ENCODE measurements at places on chromosomes 5 and 9. TPM values are rescaled to one million over a fixed set of nuclear protein-coding genes. Genes with fewer than 3 reads are reported as not detected.

SLC6A7 gene
- not detected for total RNA-seq

FAM151B gene
- not detected for total RNA-seq

PTGDS gene
- total RNA-seq: 68.3 TPM

PCDHGA2 gene
- total RNA-seq: 4.9 TPM

IFNA5 gene
- total RNA-seq: 4.0 TPM

BHMT2 gene
- total RNA-seq: 2.9 TPM

SVEP1 gene
- 41.8 TPM for total RNA-seq

LCN15 gene
- not detected for total RNA-seq

PCDHB13 gene
- total RNA-seq: 6.7 TPM

LCN6 gene
- total RNA-seq: 130 TPM

SLC4A9 gene
- not detected for total RNA-seq

TSSK1B gene
- not detected for total RNA-seq

SLC36A3 gene
- not detected for total RNA-seq

LHX6 gene
- 141 TPM for total RNA-seq

DNA sequence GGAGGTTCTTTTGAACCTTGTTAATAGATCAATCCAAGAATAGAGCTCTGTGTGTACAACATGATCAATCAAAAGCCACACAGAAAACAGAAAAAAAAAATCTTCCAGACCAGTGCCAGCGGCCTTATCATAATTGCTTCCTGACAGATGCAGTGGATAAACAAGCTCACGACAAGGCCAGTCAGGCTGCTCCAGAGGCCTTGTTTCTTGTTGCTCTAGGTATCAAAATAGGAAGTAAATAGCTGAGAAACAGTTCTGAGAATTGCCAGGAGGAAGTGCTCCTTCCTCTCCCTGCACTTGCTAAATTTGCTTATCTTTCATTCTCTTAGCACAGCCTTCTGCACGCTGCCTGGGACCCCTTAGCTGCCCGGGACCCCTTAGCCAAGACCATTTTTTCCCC is 199.0 kb upstream of the TARS1 start:
- DNase-seq: no peak

DNA sequence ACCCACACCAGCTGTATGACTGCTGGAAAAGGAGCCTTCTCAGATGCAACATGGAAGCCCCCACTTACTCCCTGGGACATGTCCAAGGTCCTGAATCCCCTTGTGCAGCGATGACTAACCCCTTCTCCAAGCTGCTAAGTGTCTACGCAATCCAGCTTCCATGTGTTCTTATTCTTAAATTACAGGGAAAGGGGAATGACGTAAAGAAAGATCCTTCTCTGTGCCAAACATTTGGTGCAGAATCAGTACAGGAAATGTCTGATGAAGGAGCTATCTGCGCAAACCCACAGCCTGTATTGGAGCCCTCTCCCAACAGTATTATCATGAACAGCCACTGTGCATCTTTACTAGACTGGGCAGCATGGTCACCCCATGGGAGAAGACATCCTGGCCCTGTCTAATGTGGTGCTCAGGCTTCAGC is 183.2 kb downstream of the FRMD3 start:
- DNase-seq: no peak

DNA sequence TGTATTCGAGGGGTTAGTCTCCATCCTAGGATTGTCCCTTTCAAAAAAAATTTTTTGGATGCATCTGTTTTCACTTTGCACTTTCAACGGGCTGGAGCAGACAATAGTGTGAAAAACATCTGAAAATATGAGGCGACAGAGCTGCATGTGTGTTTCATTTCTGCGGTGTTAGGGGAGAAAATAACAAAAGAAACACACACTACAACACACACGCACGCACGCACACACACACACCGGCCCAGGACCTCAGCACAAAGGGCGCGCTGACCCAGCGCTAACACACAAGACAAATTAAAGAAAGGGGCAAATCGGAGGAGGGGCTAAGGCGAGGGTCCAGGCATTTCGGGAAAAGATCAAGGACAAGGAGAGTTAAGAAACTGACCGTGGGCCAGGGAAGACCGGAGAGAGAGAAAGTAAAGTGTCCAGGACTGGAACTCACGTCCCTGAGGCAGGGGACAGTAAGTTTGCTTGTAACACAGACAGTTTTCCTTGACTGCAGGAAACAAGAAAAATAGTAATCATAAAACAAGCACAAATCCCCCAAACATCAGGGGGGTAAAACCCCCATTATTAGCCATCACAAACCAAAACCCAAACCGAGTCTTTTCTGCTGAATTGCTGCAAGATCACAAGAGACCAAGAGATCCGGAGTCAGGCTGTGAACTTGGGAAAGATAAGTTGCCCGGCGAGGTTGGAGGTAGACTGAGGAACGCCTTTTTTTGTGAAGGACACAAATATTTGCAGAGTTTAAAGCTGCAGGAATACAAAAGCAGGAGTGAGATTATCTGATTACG is 302.1 kb downstream of the PARP8 start:
- no peak for DNase-seq

GRCh38 chr5:154603953-154604679 is 126.1 kb upstream of the HAND1 start:
- DNase-seq: no peak

GRCh38 chr5:172453206-172453985 is 929 bp downstream of the SH3PXD2B start:
- DNase-seq: no peak

GRCh38 chr5:112434641-112435040 is 15.6 kb upstream of the EPB41L4A start:
- no peak for DNase-seq

DNA sequence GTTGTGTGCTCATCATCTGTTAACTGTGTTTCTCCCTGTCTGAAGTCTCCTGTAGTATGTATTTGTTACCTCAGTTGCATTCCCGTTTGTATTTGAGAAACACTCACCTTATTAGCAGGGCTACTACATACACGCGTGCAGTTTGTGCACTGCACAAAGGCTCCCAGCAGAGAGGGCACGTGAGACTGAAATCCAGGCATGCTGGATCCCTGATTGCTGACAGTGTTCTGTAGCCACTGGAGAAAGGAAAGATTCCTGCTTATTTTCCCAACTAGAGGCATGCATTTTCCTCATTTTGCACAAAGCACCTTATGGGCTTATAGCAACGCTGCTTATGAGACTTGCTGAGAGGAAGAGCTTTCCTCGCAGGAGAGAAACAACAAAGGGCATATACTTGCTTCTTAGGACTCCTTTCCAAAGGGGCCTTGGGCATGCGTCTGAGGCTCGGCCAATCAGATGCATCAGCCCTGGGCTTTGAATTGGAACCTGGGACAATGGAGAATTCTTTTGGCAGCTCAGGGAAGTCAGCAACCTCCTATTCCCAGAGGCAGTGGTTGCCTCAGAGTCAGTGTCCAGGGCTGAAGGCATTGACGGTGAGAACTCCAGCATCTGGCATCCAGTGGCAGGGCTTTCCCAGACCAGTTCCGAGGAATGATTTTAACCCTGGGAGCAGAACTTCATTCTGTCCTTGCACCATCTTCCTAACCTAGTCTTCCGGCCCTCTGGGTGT is 9.9 kb upstream of the MEGF10 start:
- no peak for DNase-seq

DNA sequence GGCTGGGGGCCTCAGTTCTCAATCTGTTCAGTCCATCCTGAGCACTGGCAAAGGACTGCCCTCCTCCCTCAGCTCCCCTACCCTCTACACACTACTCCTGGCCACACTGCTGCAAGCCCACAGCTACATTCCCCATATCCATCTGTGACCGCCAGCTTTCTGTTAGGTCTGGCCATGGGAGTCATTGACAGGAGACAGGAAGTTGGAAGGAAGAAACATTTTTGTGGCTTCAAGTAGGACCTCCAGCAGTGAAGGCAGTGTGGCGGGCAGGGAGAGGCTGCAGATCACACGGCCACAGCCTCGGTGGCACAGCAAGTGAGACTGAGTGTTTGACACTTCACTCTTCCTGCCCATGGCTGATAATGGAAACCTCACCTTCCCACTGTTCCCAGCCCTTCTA is 55.9 kb downstream of the SECISBP2 start:
- DNase-seq: no peak

DNA sequence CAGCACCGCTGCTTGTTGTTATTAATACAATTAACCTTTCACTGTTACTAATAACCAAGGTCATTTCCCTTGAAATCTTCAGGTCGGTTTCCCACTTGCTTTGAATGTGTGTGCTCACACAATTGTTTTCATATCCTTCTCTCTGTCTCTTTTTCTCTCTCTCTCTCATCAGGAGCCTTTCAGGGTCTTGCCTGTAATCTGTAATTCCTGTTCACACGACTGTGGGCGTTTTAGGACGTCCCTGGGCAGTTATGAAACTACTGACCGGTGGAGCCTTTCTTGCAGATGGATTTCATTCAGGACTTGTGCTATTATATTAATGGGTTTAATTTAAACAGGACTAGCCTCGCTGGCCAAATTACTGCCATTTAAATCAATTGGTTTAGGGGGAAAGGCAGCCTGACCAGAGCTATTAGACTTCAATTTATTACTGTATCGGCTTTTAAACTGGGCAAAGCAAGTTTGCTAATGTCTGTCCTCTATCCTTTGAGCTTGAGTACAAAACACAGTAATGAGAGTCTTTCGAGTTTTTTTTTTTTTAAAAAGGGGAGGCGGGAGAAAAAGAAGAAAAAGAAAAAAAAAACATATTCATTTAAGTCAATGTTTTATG is 316.0 kb upstream of the TLE4 start:
- DNase-seq: no peak

GRCh38 chr5:159263569-159263905 is 447 bp downstream of the UBLCP1 start:
- no peak for DNase-seq

DNA sequence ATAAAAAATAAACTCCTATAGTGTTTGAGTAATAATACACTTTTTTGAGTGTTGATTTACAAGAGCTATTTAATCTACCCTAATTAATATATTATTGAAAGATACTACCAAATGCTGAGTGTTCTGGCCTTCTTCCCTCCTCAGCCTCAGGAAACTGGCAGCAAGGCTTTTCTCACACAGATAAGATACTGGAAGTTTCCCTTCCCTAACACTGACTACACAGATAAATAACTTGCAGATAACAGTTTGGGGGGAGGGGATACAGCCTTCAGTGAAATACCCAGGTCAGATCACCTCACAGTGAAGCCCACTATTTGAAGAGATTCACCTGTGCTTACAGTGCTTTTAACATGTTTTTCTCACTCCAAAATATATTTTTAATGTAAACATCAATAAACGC is 1.6 kb upstream of the NIPSNAP3A start:
- no peak for DNase-seq
